ENCODE measurements at places on chromosomes 4 and X.

DNA sequence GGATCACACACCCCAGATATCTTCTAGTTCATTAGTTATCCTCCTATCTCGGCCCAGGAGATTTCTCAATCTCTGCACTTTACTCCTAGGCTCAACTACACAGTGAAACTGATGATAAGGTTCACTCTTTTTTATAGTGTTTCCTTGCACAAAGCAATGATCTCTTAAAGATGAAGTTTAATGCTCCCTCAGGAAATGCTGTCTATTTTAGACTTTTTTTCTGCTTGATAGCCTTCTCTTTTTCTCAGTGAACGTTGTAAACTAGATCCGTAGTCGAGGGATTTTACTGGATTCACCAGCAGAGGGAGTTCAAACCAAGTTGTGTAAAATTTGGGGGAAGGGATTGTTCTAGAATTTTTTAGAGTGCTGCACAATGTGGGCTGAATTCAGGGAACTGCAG, 269.6 kb downstream of the GBA3 start:
- DNase-seq: no peak

GRCh38 chrX:153674219-153674851, 722 bp upstream of the PNCK start:
- DNase-seq: no peak

GRCh38 chrX:10011991-10012390, 44.8 kb downstream of the CLDN34 start:
- DNase-seq: no peak

DNA sequence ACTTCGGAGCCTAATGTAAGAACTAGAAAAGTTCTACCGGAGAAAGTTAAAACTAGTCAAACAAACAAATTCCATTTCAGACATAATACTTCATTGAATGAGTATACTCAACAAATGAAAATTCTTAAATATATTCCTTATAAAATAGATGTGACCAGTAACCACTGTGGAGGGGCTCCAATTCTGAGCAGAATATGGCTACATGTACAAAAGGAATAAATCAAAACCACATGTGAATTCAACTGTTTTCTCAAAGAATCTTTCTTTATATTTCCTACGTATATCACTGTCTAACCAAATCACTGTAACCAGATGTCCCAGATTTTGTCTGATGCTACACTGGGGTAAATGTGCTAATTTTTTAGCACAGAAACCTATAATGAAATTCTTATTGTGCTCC, 49.0 kb downstream of the HTN1 start:
- DNase-seq: no peak

- DNase-seq: no peak
Measured at GRCh38 chr4:119647558-119647957, 19.0 kb upstream of the PDE5A start.

- DNase-seq: no peak
Measured at GRCh38 chrX:3743801-3744439, 30.5 kb upstream of the PRKX start.

DNA sequence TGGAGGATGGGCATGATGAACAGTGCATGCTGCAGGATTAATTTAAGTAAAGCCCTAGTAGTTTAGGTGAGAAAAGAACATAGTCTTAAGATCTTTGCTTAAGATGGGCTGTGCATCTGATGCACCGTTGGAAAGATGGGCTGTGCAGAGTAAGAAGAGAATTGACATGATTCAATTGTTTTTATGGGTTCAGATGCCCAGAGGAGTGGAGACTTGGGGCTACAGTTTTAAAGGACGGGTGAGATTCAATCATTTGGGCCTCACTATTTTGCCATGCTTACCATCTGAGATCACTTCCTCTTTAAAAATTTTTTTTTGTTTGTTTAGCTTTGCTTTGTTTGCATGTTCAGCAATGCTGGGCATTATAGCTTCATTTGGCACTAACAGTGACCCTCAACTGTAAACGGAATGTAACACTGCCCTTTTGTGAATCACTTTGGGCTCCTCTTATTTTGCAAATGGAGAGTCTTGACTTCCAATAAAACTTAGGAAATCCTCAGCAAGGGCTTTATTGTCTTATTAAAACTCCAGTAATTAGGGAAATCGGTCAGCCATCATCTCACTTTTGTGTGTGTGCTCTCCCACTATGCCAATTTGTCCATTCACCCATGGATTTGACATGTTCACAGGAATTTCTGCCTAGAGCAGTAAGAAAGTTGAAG, 216.1 kb upstream of the TLL1 start:
- no peak for DNase-seq

DNA sequence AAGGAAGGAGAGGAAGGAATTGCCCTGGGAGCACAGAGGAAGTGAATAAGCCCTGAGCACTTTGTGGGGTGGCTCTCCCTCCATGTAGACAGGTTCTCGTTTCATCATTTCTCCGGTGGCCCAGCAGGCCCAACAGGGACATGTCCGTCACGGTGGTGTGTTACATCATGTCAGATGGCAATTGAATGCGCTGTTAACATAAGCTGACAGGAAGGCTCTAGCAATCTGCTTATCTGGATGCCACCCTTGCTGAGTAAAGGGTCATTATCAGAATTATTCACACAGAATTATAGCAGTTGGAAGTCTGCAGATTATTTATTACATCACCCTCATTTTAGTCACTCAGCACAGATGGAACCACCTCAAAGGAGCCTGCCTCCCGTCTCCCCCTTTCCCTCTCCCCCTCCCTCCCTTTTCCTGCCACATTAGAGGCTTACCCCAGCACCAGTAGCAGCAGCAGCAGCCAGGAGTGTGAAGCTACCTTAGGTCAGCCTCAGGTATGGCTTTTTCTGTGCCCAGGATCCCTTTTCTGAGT, 124.3 kb upstream of the TRIM2 start:
- no peak for DNase-seq

- no peak for DNase-seq
Measured at GRCh38 chr4:74327762-74328161, 19.5 kb downstream of the EPGN start.

GRCh38 chr4:48725414-48725813, 54.7 kb downstream of the FRYL start:
- DNase-seq: peak; percentile 78

DNA sequence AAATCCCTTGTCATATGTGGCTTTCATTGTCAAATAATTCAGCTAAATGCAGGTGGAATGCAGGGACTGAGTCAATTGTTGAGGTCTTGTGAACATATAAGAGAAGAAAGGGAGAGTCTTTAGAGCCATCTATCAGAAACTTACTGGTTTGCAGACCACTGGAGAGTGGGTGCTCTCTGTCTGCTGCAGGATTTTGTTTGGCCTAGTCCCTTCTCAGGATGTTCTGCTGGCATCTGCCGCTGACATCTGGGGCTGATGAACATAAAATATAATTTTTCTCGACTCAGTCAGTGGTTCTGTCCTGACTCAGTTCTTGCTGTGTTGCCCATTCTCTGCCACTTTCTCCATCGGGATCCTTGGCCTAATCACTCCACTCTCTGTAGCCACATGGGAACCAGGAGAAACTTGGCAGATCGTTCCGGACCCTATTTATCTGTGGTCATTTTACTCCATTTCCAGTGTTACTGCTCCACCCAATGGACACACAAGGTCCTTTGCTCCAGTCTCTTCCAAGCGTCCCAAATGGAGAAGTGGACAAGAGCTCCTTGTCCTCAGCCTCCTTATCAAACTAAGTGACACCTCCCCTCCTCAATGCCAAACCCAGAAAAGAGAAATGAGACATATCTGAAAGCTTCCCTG, 436.2 kb downstream of the FAT4 start:
- peak; percentile 59 for DNase-seq

- no peak for DNase-seq
Measured at GRCh38 chr4:182808673-182809416, 108.3 kb downstream of the DCTD start.
